ENCODE measurements at places on chromosomes 3 and 15.

DNA sequence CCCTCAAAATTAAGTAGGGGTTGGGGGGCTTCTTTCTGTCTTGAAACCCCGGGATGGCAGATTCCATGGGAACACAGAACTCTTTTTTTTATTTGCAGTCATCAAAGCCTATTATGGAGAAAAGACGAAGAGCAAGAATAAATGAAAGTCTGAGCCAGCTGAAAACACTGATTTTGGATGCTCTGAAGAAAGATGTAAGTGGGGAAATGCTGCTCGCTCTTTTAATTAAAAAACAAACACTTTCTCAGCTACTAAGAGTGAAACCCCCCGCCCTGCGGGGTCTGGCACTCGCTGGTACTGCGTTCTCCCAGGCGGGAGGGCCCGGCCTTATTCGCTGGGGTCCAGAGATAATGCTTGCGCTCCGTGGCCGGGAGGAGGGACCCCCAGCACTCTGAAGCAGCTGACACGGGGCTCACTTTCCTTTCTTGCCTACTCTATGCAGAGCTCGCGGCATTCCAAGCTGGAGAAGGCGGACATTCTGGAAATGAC, 615 bp downstream of the HES1 start:
- DNase-seq = no peak

- no peak for DNase-seq
These were observed 30.1 kb downstream of the ZDHHC19 start for GRCh38 chr3:196181127-196181546.

- DNase-seq = no peak
These were observed 18.1 kb downstream of the ANXA2 start for GRCh38 chr15:60379525-60380274.

DNA sequence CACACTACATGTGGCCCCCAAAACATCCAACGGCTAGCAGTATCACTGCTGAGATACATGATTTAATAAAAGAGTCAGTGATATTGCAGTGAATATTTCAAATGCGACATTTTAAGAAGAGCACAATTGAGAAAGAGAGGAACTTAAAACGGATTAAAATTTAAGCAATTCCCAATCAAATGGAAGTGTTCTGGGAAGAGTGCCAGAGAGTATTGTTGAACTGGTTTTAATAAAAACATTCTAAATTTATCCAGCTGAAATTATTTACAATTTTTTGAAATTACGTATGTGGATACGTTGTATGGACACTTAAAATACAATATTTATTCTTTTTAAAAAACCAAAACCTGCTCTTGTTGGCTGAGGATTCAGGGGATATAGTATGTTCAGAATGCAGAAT, 117.7 kb downstream of the C3orf38 start:
- no peak for DNase-seq

GRCh38 chr3:111277226-111277625, 205.6 kb downstream of the NECTIN3 start:
- no peak for DNase-seq

DNA sequence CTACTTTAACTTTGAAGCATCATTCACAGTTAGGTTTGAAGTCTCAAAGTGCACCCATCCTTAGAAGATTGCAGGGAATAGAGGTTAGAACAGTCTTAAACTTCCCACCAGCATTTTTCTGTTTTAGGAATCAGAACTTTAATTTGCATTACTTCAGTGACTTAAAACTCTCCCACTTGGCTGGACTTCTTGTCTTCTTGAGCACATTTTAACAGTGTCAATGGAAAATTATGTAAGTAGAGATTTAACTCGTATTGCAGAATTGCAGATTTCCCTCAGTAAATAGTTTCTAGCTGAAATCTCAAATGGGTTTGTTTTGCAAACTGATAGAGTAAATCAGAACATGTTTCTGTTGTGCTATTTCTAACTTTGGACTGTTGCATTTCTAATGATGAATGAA, 369.6 kb downstream of the OTOL1 start:
- no peak for DNase-seq

GRCh38 chr3:14413381-14414071, 11.1 kb downstream of the SLC6A6 start:
- DNase-seq = no peak
